Fibroblast of the conjunctiva (primary cell): ENCODE measurements at places on chromosomes 16 and 17.

DNA sequence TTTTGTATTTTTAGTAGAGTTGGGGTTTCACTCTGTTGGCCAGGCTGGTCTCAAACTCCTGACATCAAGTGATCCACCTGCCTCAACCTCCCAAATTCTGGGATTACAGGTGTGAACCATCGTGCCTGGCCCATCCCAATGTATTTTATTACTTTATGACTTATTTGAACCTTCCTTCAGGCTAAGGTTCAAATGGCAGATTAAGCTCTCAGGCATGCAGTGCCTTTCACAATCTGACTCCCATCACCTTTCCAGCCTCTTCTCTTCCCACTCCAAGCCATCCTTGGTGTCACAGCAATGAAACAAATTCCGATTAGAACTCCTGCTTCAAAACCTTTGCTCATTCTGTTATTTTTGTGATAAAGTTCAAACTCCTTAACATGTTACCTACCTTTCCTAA is 26.6 kb upstream of the YPEL2 start:
- no peak for DNase-seq

- DNase-seq, result no peak
These were observed 80.2 kb downstream of the WWOX start for GRCh38 chr16:78179666-78180065.

- no peak for DNase-seq
These were observed 12.2 kb upstream of the PPP1R27 start for GRCh38 chr17:81846743-81847689.

DNA sequence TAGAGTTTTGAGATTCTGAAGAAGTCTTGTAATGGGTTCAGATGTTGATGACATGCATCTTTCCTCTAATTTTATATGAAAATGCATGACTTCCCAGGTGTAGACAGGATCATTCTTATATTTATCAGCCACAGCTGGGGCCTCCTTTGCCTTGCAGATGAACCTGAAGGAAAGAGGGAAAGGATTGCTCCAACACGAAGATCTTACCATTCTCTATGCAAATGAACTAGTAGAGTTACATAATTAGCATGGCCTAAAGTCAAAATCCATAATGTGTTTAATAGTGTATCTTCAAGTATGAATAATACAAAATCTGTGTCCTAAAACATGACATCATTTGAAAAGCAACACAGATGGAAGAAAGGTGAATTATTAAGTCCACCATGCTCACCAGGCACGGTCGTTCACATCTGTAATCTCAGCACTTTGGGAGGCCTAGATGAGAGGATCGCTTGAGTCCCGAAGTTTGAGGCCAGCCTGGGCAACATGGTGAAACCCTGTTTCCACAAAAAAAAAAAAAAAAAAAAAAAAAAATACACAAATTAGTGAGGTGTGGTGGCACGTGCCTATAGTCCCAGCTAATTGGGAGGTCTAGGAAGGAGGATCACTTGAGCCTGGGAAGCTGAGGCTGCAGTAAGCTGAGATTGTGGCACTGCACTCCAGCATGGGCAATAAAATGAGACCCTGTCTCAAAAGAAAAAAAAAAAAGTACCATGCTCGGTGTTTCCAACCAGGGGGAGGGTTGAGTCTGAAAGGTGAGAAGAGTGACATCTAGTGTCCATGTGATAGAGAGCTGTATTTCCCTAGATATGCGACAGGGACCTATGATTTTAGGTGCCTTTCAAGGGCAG is 6.3 kb downstream of the VWA3A start:
- peak; percentile 30 for DNase-seq

DNA sequence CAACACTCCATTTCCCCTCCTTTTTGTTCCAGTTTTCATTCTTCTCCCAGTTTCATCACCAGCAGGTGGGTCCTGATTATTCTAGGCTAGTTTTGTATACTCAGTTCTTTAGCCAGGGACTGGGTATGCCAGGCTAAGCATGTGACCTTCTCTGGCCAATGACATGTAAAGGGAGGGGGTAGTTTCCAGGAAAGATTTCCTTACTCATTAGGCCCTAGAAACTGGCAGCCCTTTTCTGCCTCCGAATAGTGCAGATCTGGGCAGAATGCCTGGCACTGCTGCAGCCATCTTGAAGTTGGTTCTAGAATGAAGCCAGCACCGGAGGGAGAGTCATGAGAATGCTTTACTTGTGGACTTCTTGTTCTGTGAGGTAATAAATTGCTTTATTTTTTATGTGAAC is 126.9 kb upstream of the AXIN2 start:
- no peak for DNase-seq

DNA sequence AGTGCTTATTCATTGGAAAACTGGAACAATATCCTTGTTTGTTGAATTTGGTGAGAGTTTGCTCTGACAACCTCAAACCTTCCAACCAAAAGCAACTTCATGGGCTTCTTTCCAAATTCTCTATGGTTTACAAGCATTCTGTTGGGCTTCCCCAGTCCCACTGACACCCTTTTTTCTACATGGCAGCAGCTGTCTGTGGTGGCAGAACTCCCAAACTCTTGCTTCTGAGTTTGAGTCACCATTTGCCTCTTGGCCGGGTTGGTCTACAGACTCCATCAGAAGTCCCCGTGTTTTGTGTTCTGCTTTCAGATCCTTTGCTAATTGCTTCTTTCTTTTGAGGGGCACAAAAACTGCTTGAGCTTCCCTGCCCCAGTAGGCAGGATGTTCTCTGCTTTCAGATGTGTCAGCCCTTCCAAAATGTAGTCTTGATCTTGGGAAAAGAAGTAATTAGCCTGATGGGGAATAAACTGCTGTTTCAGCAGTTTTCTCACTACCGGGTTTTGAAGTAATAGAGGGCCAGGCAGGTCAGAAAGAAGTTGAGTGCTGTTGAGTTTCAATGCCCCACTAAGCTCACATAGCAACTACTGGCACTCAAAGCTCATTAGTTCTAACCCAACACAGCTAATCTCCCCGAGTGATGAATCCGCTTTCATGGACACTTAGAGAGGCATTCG is 80.7 kb downstream of the HS3ST3A1 start:
- DNase-seq, result peak; percentile 65

GRCh38 chr16:11051879-11052808 is 107.8 kb downstream of the CLEC16A start:
- no peak for DNase-seq

- no peak for DNase-seq
These were observed 17.5 kb upstream of the MTMR4 start for GRCh38 chr17:58531661-58532554.

GRCh38 chr17:8430966-8431365 is 4.7 kb upstream of the NDEL1 start:
- peak; percentile 33 for DNase-seq

GRCh38 chr16:85369741-85370528 is 243.2 kb upstream of the GSE1 start:
- DNase-seq, result no peak

DNA sequence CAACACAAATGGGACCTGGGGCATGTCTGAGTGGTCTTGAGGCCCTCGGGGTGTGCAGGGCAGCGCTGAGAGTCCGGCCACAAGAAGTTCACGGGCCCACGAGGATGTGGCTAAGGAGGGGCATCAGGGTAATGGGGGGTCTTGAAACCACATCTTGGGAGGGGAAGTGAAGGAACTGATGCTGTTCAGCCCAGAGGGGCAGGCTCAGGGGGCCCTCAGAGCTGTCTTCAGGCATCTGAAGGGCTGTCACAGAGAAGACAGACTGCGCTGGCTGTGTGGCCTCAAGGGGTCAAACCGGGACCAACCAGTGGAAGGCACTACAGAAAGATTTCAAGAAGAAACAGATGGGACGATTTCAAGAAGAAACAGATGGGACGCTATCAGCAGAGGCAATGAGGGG is 45.1 kb downstream of the ZNF423 start:
- no peak for DNase-seq

DNA sequence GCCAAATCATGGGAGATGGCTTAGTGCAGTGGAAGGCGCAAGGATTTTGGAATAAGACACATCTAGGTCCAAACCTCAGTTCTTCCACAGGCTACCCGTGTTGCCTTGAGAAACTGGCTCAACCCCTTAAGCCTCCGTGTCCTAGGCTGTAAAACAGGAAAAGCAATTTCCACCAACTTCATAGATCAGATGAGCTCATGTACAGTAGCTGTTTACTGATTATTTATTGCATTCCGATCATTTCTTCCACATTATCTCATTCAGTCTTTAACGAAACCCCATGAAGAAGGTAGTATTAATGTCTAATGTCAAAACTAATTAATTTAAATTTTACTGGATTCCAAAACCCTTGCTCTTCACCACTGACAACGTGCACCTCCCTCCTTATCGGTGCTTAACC is 231.6 kb downstream of the GRIN2A start:
- no peak for DNase-seq

DNA sequence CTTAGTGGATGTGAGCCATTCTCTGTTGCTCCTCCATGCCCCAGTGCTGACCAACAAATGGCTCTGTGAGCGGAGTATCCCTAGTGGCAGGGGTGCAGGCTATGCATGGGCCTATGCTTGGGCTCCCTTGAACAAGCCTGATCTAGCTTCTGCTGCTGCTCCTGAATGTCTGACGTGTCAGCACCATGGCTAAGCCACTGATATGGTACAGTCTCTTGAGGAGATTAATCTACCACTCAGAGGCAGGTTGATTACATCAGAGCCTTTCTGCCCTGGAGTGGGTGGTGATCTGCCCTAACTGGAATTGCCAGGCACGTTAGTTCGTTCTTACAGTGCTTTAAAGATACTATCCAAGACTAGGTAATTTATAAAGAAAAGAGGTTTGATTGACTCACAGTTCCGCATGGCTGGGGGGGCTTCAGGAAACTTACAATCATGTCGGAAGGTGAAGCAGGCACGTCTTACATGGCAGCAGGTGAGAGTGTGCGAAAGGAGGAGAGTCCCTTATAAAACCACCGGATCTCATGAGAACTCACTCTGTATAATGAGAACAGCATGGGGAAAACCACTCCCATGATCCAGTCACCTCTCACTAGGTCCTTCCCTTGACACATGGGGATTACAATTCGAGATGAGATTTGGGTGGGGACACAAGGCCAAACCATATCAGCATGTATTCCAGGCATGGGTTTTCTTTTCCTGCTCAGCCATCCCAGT is 41.5 kb upstream of the B4GALNT2 start:
- DNase-seq, result no peak

- no peak for DNase-seq
These were observed 126.1 kb downstream of the IRX5 start for GRCh38 chr16:55056585-55057401.

GRCh38 chr17:78780335-78780734 is 1.7 kb downstream of the CYTH1 start:
- DNase-seq, result no peak

DNA sequence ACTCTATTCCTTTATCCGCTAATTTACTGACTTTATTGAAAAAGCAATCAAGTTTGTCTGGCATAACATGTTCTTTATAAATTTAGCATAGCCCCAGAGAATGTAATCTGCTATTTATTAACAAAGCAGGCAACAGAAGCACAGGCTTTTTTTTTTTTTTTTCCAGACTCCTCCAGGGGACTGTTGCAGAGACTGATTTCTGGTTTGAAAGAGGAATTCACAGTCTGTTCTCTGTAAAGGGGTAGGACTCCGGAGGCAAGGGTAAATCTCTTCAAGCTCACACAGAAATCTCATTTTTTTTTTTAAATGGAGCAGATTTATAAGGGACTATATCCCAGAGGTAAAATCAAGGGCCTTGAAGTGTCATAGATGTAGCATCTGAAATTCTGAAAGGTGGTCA is 1386.5 kb upstream of the CDH8 start:
- DNase-seq, result no peak

GRCh38 chr17:36647636-36648035 is 46.3 kb downstream of the MRM1 start:
- DNase-seq, result no peak
